ENCODE measurements at places on chromosomes 2 and 18. TPM values are rescaled to one million over a fixed set of nuclear protein-coding genes. Genes with fewer than 3 reads are reported as not detected.

Gene GALR1
- total RNA-seq, result 0.74 TPM

DNA sequence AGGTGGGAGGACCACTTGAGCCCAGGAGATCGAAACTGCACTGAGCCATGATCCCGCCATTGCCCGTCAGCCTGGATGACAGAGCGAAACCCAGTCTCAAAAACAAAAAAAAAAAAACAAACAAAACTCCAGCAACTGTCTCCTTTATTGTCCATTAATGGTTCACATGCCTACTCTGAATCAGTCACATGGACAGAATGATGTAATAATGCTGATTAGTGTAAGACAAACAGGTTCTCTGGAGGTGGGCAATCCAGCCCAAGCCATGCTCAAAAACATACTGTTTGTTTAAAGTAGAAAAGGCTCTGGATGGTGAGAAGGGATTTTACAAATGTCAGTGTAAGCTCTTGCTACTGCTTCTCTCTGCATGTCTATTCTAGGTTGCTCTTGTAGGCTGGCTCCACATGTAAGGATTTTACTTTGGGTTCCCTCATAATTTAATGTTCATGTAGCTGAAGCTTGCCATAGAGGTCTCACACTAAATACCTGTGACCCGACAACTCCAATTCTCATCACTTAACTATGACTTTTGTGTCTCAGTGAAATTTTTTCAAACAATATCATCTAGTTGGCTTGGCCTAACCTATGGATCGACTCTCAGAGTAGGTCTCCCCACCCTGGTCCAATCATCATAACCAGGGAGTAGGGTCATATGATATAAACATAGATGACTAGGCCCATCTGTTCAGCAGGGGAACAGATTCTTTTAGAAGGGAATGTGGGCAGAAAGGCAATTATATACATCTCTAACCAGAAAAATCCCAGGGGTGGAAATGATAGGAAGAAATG lies 83.9 kb upstream of the SLC39A10 start:
- no peak for DNase-seq
- H3K36me3 ChIP-seq, result no peaks in the 10 kb centered on the region
- H3K4me3 ChIP-seq, result no peak overlapping the region
- H3K4me1 ChIP-seq, result no peaks in the 10 kb centered on the region
- H3K27me3 ChIP-seq, result no peaks in the 10 kb centered on the region

- no peaks in the 10 kb centered on the region for H3K27me3 ChIP-seq
- no peak overlapping the region for H3K27ac ChIP-seq
- H3K36me3 ChIP-seq, result no peaks in the 10 kb centered on the region
- H3K4me1 ChIP-seq, result peaks cover 5% of the 10 kb centered on the region
Measured at GRCh38 chr2:170742896-170743529, 27.2 kb upstream of the ERICH2 start.

GRCh38 chr2:145909175-145909755 lies 1389.3 kb upstream of the ZEB2 start:
- H3K36me3 ChIP-seq, result no peaks in the 10 kb centered on the region
- H3K4me1 ChIP-seq, result no peaks in the 10 kb centered on the region
- no peak for DNase-seq
- no peak overlapping the region for H3K4me3 ChIP-seq
- H3K27me3 ChIP-seq, result no peaks in the 10 kb centered on the region
